HTR-8/SVneo (cell line): ENCODE measurements at places on chromosomes 2 and 18.

GRCh38 chr2:79977792-79978191 lies 326.8 kb downstream of the LRRTM1 start:
- DNase-seq = no peak

GRCh38 chr2:150041722-150042425 lies 445.6 kb downstream of the RND3 start:
- DNase-seq = no peak

DNA sequence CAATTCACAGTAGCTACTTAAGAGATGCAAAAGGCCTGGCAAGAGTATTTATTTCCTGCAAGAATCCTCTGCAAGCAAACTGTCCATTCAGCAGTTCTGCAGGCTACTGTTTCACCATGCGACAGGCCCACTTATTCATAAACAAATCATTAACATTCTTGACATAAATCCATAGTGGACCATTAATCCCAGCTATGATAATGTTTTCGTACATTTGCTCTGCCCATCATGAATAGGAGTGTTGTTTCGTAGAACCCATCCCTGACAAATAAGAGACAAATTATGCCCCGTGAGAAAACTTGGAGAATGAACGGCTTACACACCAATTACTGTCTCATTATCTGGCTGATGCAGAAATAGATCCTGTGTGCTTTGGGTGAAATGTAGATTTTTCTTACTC lies 65.4 kb downstream of the PID1 start:
- no peak for DNase-seq

DNA sequence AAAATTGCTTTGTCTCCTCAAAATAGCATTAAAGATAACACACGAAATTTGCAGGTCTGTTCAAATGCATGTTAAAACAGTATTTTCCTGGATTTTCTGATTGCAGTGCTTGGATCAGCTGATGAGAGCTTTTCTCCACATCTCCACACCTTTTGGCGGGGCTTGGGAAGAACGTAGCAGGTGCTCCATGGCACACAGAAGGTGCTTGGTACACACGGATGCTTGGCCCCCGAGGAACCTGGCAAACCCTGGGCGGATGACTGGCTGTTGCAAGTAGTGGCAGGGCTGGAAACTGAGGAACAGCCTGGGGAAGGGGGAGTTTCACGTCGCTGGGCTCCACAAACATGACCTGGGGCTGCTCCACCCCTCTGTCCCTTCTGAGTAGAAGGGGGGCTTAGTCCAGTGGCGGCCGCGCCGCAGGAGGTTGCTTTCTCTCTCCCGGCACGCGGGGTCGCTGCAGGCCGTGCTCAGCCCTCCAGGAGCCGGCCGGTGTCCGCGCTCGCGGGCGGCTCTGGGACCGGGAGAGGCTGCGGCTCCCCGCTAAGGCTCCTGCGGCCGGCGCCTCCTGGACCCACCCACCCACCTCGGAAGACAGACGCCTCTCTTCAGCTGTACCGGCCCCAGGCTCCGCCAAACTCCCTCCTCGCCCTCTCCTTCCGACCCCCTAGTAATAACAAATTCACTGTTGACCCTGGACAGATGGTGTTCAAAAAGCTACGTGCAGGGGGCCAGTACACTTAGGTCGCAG lies 69.3 kb downstream of the MARCO start:
- DNase-seq = peak; percentile 42

- no peak for DNase-seq
Measured at GRCh38 chr2:187964746-187965145, 326.9 kb upstream of the GULP1 start.

DNA sequence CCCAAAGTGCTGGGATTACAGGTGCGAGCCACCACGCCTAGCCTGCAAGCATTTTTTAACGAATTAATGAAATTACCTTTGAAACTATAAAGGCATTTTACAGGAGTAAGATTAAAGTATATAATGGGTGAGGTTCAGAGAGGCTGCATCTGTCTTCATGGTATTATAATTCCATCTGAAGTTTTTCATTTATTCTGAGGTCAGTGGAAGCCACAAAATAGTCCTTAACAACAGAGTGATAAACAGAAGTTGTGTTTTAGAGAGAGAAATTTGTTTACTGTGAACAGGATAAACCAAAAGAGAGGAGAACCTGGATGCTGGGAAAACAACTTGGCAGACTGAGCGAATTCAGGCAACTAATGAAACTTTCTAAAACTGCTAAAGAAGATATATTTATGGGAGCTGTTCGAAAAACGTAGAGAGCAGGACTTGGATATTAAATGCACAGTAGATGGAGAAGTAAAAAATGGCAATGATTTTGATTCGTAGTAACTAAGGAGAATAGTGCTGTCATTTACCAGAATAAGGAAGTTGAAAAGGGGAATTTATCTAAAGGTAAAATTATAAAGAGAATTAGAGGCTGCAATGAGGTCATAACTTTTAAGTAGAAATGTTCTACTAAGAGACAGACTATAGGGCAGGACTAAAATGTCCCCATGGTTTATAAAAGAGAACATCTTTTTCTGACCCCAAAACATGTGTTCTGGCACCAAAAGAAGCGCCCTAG lies 37.9 kb upstream of the ITGA4 start:
- no peak for DNase-seq

DNA sequence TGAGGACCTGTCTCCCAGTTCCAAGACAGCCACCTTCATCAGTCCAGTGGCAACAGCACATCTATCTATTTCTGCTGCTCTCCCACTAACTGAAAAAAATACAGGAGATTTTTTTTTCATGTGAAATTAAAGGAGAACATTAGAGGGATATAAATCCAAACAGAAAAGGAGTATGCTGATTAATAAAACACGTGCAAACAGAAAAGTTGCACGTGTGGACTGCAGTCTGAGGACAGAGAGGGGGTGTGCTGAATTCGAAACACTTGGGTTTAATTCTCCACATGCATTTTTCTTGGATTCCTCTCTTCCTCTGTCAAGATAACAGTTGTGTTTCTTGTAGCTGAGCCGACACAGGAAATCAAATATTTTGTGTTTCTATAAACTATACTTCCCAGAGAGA lies 113.4 kb downstream of the CYRIA start:
- DNase-seq = no peak

DNA sequence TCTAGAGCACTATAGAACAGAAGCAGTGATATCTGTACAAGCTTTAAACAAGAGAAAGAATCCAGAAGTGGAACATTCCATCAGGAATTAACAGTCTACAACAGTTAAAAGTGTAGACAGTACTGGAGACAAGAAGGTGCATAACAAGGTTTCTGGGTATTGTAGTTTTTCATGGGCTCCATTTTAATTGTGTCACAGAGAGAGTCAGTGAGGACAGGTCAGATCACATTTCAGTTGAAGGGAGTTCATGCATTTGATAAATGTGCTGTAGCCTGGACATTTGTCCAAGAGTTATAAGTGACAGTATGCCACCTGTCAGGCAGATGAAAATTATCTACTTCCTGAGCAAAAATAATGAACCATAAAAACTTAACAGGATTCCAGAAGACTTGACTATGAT lies 328.6 kb downstream of the CNTNAP5 start:
- DNase-seq = no peak

DNA sequence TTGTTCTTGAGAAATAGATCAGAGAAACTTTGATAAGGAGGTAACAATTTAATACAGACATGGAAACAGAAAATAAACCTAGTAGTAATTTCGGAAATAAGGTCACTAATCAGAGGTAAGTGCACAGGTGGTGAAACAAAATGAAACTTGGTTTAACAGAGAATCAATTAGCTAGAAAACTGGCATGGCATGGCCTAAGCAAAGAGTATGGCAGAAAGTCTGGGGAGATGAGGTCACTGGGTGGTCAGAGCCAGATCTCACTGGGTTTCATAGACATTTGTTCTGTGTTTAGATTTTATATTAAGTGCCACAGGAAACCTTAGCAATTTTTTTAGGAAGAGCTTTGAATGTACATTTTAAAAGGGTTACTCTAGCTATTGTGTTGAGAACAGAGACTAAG lies 1216.0 kb upstream of the PIK3C3 start:
- DNase-seq = no peak

DNA sequence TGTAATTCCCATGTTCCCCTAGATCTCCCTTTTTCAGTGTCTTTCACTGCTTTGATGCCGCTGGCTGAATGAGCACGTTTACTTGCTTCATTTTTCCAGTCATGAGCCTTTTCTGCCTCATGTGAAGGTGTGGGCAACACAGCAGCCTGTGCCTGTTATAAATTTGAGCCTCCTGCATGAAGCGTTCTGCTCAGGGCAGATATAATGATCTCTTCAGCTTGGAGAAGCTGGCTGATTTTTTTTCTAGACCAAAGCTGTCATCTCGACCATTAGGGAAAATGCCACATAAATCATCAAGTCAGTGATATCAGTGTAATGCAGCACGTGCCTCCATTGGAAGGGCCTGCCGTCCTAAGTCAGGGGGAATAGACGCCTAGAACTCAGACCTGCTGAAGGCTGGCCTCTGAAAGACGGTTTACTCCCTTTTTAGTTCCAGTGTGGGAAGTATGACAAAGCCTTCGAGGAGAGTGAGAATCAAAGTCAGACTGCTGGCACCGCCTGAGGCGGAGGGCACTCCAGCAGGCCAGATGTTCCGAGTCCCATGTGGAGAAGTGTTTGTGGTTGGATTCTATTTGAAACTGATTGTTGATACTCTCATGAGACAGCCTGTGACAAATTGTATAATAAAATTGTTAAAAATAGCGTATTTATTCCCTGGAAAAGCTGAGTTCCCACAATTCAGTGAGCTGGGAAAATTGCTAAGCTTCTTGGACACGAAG lies 196.5 kb downstream of the MYO1B start:
- DNase-seq = no peak

DNA sequence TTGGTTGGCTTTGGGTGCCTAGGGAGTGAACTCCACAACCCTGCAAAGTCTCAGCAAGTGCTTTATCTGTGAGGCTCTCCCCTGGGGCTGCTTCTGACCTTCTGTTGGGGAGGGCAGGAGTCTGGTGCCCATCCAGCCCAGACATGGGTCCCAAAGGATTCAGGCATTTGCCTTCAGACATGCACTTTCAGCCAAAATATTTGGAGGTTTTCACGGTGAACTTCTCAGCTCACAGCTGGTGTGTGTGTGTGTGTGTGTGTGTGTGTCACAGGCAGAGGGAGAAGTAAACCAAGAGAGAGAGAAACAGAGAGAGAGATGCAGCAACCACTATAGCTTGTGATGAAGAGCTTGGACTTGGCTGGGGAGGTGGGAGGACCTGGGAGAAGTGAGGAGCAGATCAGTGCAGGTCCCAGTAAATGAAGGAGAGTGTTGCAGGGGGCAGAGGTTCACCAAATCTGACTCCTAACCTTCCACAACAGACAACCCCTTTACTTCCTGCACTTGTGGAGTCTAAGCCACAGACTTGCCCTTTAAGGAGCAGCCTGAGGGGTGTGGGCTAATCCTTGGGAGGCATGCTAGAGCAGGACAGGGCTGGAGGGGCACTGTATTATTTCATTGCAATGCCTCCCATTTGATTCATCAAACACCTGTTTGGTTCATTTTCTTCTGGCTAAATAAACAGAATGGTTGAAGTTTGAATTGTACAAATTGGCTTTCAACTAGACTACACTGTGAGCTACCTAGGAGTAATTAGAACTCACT lies 14.1 kb downstream of the SLC9A4 start:
- DNase-seq = no peak

GRCh38 chr2:99899882-99900281 lies 242.5 kb downstream of the AFF3 start:
- no peak for DNase-seq

- peak; percentile 57 for DNase-seq
Measured at GRCh38 chr2:210477496-210477895, 937 bp upstream of the LANCL1 start.

DNA sequence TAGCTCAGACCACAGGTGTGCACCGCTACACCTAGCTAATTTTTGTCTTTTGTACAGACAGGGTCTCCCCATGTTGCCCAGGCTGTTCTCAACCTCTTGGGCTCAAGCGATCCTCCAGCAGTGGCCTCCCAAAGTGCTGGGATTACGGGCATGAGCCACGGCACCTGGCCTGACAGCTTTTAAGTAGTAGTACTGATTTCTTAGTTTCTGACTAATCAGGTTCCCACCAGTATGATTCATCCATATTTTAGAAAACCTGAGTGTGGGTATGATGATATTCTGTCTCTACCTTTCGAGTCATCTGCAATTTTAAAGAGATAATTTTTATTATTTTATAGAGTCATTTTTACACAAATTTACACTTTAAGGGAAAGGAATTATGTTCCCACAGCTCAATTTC lies 46.4 kb upstream of the GULP1 start:
- no peak for DNase-seq

DNA sequence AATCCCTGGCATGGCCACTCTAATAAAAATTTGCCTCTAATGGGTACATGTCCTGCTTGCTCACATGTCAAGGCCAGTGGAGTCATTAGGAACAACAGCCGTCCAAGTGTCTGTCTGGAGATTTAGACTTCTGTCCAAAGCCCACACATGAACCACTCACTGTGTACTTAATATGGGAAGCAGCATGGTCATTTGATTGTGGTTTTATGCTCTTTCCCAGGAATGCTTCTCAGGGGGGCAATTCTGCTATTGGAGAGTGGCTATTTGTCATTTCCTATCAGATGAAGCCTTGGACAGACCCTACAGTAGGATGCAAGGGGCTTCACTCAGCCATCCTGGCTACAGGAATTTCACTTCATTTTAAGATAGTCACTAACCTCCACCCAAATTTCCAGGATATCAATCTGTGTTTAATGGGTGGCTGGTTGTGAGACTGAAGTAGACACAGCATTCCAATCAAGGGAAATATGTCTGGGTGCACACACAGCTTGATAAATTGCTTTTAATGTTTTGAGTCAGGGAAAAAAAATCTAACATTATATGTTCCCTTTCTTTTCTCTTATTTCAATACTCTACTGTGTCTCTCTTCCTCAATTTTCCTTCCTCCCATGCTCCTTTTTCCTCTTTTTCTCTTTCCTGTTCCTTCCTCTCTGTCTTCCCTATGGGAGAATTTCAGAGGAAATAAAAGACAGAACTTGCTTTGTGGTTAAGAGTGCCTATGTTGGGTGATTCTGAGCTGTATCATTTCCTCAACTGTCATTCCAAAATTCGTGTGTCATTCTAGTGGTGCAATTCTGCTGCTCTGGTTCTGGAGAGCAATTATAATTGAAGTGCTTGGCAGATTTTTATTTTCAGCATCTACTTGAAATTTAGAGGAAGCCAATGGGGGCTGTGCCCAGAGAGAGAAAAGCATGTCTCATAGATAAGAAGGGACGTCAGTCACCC lies 320.1 kb downstream of the OSR1 start:
- DNase-seq = peak; percentile 26

- peak; percentile 14 for DNase-seq
Measured at GRCh38 chr2:172701250-172701649, 34.4 kb upstream of the RAPGEF4 start.

GRCh38 chr2:151840216-151841046 lies 12.2 kb upstream of the ARL5A start:
- no peak for DNase-seq

GRCh38 chr2:98830571-98831145 lies 99.7 kb upstream of the MGAT4A start:
- no peak for DNase-seq
